ENCODE measurements at places on chromosomes 2 and 18. TPM values are rescaled to one million over a fixed set of nuclear protein-coding genes. Genes with fewer than 3 reads are reported as not detected.

DNA sequence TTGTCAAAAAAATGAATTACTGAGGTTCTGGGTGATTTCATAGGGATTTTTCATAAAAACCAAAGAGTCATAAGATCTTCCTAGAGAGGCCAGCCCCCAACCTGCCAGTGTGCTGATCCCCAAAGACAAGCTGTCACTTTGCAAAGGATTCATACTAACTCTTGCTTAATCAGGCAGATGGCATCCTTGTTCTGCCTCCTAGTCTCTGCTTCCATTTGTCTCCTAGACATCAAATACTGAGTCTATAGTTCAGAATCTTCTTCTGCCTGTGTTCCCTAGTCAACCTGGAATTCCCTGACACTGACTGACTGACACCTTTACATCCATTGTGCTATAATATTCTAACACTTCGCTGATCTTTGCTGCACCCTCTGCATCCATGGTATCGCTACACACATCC is 84.9 kb downstream of the SLC8A1 start:
- no peak for DNase-seq

GRCh38 chr2:187148059-187148714 is 299.2 kb upstream of the ZSWIM2 start:
- DNase-seq = no peak

GRCh38 chr18:78740876-78741275 is 238.7 kb upstream of the SALL3 start:
- DNase-seq = no peak

DNA sequence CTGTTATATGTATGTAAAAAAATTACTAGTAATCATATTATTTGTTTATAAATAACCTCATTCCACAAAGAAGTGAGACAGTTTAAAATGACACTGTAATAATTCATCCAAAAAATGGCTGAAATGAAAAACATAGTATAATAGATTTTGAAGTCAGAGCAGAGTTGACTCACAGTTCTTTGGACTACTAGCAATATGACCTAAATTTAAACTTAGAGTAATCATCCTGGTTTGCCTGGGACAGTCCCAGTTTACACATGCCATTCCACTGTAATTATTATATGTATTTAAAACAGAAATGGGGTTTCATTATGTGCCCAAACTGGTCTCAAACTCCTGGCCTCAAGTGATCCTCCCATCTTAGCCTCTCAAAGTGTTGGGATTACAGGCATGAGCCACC is 48.3 kb downstream of the CCDC88A start:
- no peak for DNase-seq

DNA sequence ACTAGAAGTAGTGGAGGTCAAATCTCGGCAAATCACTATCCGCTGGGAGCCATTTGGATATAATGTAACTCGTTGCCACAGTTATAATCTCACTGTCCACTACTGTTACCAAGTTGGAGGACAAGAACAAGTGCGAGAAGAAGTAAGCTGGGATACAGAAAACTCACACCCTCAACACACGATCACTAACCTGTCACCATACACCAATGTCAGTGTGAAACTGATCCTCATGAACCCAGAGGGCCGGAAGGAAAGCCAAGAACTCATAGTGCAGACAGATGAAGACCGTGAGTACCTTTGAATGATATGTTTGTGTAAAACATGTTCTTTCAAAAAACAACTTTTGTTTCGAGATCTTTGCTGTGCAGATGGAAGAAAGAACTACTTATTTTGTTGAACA is 502.6 kb downstream of the PTPRM start:
- no peak for DNase-seq

- no peak for DNase-seq
Observed at GRCh38 chr18:75257605-75258004, 47.0 kb downstream of the TSHZ1 start.

DNA sequence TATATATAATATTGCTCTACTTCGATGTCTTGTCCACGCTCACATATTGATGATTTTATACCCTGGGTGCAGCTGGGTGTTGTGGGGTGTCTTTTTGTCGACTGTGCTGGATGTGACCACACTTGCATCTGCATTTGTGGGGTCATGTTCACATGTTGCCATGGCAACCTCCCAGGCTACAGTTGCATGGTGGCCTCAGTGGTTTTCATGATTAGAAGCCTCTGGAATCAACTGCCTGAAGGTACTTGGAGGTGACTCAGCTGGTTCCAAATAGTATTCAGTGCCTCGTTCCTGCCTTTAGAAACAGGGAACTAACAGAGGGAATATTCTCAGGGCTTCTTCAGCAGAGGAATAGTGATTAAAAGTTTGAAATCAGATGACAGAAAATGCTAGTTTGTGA is 166.3 kb upstream of the NYAP2 start:
- no peak for DNase-seq

DNA sequence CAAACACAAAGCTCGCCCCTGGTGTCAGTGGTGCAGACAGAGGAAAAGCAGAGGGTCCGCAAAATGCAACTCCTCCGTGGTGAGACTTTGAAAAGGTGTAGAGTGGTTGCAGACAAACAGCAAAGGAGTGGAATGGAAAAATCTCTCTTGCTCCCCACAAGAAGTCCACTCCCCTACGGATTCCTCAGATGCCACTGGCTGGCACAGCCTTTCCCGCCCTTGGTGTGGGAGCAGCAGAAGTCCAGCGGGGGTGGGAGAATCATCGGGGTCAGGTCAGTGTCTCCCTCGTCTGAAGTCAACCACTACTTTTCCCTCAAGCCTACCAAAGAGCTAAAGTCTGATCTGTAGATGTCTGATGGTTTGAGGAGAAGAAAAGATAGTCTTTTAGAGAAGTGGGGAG is 22.3 kb upstream of the B3GNT7 start:
- no peak for DNase-seq

The MC4R gene
- total RNA-seq = 0.41 TPM

The IL18RAP gene
- 0.51 TPM for total RNA-seq

- DNase-seq = no peak
Observed at GRCh38 chr18:49723648-49724180, 89.6 kb downstream of the ACAA2 start.

GRCh38 chr2:152618193-152618564 is 99.1 kb downstream of the PRPF40A start:
- no peak for DNase-seq

DNA sequence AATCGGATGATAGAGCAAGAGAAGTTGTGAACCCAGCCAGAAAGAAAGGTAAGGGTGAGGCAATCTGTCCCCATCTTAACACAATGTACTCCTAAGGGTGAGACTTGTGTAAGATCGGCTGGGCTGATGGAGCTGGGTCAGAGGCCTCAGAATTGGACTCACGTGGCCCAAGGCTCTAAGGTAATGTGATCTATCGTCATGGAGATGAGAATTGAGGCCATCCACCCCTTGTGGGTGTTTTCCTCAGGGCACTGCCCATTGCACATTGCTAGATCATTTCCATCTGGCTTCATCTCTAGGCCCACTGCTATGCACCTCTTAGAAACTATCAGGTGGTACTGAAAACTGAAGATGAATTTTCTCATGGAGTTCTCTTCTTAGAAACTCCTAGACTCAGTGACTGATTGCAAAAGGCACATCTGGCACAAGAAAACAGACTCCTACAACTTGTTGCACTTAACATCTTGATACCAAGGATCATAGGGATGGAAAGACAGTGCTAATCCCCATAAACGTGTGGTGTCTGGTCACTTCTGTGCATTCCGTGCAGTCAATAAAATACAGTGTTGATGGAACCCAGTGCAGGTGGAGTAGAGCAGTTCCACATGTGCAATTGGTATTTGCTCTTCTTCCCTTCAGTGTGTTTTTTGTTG is 228.9 kb upstream of the FOSL2 start:
- DNase-seq = no peak

DNA sequence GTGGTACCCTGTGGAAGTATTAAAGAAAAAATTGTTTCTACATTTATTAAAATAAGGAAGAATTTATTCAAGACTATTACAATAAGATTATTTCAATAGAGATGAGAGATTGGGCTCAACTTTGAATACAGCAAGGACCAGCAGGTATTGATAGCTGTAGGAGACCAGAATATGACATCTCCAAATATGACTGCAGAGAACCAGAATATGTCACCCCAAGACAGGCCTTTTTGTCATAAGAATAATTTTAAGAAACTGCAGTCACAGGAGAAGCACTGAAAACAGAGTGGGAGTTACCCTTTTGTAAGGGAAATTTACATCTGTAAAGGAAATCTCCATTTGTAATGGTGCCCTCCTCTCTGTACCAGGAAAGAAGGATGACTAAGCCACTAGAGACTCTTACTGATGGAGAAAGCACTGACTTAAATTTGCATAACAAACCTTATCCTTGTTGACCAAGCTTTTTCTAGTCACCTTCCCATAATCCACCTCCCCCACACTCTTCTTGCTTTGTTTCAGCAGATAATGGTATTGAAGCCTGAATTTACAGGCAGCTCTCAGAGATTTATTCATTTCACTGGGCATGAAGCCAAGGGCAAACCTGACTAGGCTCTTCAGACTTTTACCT is 145.1 kb upstream of the RMP24 start:
- no peak for DNase-seq

DNA sequence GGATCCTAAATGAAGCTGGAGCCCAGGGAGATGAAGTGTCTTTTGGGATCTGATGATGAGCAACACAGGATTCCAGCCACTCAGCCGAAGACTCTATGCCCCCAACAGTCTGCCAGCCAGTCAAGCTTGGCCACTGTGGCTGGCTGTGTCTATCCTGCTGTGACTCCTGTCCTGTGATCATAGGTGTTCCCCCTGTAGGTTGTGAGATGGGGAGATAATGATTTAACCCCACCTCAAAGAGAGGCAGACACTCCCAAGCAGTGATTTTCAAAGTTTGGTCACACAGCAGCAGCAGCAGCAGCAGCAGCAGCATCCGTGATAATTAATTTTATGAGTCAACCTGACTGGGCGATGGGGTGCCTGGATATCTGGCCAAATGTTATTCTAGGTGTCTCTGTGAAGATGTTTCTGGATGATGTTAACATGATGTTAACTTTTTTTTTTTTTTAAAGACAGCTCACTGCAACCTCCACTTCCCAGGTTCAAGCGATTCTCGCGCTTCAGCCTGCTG is 21.4 kb upstream of the RHOB start:
- no peak for DNase-seq

DNA sequence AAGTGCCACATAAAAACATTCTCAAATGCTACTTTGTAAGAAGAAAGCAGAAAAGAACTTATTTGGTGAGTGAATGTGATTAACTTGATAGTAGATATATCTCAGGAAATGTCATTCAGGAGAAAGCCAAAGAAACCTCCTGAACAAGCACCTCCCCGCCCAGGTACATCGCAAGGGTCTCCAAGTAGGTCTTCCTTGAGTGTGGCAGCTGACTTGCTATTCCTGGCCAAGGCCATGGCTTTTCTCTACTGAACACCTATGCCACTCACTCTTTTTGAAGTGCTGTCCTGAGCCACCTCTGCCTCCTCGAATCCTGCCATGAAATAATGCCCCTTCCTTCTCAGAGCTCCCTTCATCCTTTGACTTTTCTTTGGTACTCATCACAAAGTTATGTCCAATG is 54.0 kb downstream of the NDUFA10 start:
- no peak for DNase-seq

The SRD5A2 gene
- not detected for total RNA-seq

DNA sequence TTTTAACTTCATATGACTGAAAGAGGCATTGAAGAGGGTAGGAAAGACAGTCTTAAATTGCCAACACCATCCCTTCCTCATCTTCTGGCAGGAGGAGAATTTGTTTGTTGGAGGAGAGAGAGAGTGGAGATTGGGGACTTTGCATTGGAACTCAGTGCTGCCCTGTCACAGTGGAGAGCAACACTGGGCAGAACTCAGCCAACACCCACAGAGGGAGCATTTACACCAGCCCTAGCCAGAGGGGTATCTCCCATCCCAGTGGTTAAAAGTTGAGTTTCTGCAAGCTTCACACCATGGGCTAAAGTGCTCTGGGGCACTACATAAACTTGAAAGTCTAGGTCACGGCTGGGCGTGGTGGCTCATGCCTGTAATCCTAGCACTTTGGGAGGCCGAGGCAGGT is 174.1 kb downstream of the ANKRD30B start:
- no peak for DNase-seq

DNA sequence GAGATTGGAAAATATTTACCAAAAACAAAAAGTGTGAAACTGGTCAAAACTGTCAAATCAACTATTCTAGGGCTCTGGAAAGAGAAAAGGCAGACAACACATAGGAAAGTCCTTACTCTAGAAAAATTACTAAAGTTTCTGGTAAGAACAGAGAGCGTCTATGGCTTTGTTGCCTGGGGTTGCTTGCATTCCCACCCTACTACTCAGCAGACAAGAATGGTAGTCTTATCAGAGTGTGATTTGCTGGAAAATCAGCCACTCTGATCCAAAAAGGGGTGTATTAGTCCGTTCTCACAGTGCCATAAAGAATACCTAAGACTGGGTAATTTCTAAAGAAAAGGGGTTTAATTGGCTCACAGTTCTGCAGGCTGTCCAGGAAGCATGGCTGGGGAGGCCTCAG is 50.3 kb upstream of the CDH20 start:
- DNase-seq = no peak

DNA sequence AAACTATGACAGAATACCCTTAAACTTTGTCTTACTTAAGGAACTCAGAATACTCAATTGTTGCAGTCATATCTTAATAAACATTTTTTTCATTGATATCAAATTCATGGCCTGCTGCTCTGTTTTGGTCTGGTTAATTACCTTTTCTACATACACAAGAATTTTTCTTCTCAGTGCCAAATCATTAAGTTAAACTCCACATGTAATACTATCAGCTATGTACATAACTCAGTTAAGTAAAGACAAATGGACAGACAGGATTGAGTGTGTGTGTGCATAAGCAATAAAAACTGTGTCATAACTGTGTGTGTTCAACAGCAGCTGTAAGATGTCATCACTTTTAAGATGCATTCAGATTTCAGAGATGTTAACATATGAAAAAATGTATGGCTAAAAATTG is 34.4 kb downstream of the VRK2 start:
- no peak for DNase-seq

The NT5DC4 gene
- not detected for total RNA-seq

The CCL20 gene
- not detected for total RNA-seq

The MALL gene
- 13.7 TPM for total RNA-seq

DNA sequence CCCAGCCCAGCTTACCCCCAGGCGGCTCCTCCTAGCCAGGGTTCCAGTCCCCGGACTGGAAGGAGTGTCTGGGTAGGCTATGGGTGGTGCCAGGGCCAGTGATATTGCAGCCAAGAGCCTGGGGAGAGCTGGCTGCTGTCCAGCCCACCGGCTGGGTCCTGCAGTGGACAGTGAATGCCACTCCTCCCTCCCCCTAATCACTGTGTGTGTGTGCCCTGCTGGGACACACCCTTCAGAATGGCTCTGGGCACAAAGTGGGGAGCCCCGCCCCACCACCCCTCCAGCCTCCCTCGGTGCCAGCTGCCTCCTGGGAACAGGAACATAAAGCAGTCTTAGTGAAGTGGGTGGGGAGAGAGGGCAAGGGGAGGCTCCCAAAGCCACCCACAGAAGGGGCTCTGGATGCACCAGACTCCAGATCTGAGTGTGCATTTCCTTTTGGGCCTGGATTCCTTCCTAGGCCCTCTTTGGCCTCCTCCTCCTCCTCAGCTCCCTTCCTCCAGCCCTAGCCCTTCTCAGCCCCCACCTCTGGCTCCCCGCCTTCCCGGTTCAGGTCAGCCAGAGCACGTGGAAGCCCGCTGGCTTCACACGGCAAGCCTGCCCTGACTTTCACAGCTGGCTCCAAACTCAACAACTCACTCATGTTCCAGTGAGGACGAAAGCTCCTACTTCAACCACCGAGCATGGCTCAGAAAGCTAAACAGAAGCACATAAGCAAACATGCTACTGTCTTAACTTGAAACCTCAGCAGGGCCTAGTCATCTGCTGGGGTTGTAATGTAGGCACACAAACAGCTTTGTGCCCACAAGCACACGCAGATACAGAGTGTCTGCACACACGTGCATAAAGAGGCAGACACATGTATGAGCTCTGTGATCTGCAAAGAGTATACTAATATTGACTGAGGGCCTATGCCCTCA is 209.2 kb upstream of the SMAD2 start:
- DNase-seq = no peak

The ZNF385B gene
- total RNA-seq = not detected

Measured in uterus (tissue), 4 donors.